AG08396 (cell line): ENCODE measurements at places on chromosomes 6 and 20.

- DNase-seq: no peak
Observed at GRCh38 chr6:138434925-138435324, 30.9 kb downstream of the HEBP2 start.

DNA sequence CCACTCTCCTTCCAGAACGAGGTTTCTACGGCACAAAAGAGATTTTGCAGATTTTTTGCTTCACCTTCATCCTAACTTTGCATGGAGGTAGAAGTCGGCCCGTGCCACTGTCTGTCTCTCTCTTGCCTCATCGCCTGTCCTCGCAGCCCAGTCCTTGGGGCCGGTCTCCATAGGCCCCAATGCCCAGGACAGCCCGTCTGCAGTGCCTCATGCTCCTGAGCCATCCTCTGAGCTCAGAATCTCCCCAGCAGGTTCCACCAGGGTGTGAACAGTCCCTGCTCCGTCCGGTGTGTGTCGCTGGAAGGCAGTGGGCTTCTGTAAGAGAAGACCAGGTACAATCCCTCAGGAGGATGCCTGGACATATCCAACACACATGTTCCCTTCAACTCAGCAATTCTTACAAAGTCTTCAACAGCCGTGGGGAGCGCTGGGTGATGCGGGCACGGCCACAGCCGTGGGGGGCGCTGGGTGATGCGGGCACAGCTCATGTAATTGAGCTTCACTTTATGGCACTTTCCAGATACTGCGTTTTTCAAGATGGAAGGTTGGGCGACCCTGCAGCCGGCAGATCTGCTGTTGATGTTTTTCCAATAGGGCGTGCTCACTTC, 231.9 kb downstream of the DLL1 start:
- DNase-seq: no peak

GRCh38 chr20:9021699-9022098, 47.2 kb upstream of the PLCB4 start:
- no peak for DNase-seq

- no peak for DNase-seq
Observed at GRCh38 chr6:63121166-63121565, 90.1 kb upstream of the FKBP1C start.

DNA sequence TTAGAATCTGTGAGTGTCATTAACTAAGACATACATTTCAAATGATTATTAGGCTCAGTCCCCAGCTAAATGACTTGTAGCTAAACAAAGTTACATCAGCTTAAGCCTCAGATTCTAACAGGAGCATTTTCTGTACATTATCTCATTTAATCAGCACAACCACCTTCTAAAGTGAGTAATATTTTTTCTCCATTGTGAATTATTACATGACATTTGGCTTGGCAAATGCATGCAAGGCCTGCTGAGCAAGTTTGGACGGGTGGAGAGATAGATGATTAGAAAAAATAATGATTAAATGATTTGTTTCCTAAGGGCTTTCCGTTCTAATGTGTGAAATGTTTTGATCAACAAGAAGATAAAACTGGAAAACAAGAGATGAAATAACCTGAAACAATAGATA, 20.7 kb downstream of the DCBLD1 start:
- DNase-seq: no peak

DNA sequence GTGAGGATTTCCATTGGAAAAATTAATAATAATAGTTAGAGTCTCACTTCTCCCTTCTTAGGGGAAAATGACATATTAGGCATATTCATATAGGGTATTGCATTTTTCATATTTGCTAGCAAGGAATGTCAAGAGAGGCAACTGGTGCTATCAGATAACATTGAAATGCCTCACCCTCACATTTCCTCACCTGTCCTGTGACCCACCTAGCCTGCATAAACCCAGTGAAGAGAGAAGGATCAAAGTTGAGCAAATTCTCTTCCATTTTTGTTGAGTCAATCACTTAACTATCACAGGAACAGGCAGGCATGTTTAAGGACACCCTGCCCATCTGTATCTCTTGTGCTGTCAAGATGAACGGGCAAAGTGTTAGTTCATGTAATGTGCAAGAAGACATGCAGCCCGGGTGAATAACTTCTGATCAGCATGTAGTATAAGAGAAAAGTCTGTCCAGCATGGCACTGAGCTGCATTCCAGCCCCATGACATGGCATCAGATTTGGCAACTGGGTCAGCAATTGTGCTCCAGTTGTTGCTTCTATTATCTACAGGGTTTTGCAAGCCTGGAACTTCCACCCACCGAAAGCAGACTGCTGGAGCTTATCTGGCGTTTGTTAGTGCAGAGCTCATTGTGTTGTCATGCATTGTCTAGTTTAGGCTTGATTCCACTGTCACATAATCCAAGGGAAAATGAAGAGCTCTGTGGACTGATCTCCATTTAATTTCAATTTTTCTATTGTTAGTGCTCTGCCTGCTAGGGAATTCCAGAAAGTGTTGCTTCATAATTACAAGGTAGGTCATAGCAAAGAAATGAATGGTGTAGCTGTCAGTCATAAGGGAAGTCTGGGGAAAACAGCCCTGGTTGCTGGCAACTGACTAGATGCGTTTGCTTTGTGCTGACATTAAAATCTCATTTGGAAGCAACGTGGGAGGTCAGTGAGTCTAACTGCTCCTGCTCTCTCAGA, 138.4 kb upstream of the TNFAIP3 start:
- DNase-seq: peak; percentile 44

DNA sequence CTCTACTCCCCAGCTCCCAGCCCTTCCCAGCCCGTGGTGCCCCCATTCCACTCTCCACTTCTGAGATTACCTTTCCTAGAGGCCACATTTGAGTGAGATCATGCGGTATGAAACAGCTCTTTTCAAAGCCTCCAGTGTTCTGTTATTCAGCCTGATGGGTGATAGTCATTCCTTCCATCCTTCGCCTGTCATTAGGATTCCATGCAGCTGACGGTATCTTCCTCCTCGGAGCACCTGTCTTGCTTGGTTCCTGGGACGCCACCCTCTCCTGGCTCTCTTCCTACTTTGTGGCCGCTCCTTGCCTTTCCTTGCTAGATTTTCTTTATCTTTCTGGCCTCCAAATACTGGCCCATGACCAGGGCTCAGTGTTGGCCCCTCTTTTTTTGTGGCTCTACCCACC, 137.0 kb downstream of the ARID1B start:
- DNase-seq: no peak

DNA sequence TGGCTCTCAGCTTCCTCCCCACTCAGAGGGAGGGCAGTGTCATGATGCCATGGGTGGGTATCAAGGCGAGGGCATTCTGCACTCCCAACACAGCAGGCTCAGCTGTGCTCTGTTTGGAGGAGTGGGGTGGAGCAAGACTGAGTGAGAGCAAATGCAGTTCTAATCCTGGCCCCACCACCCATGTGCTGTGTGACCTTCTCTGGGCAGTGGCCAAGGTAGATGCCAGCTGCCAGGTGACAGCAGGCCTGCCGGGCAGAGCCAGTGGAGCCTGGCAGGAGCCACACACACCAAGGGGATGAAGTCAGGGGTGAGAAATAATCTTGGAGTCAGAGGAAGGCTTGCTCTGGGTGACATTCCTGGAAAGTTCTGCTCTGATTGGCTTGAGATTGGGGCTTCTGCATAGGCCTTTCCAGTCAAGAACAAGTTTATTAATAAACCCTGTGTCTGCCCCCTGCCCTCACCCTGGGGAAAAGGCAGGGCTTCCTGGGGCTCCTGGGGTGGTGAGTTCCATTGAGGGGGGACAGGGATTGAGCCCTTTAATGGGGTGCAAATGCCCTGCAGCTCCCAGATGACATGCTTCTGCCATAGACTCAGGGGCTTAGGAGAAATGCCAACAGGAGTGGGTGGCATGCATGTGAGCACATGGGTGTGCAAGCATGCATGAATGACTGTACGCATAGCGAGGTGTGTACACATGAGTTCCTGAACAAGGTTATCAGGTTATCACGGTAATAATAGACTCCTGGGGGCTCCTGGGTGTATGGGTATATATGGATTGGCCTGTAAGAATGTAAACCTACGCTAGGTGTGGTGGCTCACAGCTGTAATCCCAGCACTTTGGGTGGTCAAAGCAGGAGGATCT, 134.2 kb downstream of the MRPL14 start:
- no peak for DNase-seq

DNA sequence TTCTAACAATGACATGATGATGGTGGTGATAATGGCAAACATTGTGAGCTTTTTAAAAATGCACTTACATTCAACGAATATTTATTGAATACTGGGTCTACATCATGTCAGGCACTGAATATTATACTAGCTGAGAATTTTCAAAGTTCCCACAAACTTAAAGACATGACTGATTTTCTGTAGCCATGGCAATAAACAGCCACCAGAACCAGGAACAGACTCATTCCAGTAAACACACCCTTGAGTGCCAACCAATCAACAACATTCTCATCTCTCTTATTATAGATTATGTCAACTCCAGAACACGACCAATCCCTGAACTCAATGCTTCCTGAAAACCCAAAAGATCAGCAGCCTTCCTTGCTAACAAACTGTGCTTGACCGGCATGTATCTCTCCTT, 212.4 kb upstream of the RUNX2 start:
- peak; percentile 4 for DNase-seq

- no peak for DNase-seq
Observed at GRCh38 chr6:72699159-72699558, 77.3 kb downstream of the KCNQ5 start.

GRCh38 chr20:51008718-51009117, 14.2 kb downstream of the KCNG1 start:
- no peak for DNase-seq

DNA sequence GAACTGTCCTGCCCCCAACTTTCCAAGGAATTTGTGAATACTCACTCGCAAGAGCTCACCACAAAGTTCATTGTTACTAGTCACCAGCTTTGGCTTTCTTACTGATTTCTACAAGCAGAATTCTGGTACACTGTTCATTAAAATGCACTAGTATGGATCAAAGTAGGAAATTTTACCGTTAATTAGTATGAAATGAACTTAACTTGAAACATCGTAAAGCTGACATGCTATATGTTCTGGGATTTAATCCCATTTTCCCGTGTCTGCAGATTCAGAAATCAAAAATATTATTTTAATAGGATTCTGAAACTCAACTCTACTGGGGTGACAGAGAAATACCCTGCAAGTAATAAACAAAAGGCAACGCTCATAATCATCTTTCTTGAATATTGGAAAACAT, 399.3 kb downstream of the DOK5 start:
- no peak for DNase-seq

DNA sequence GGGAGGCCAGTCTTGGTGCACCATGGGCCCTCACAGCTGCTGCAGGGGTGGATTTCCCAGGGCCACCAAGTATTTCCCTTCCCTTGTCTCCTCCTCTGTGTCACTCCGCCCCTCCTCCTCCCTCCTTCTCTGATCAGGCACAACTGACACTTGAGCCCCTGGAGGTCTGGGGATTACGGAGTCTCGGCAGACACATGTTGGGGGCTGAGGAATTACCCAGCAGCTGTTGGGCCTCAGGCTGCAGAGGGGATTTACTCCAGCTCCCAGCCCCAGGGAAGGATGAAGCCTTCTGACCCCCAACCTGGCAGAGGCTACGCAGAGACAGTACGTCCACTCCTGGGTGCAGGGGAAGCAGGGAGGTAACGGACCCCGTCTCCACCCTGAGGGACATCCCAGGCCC, 420.5 kb upstream of the SULF2 start:
- no peak for DNase-seq

DNA sequence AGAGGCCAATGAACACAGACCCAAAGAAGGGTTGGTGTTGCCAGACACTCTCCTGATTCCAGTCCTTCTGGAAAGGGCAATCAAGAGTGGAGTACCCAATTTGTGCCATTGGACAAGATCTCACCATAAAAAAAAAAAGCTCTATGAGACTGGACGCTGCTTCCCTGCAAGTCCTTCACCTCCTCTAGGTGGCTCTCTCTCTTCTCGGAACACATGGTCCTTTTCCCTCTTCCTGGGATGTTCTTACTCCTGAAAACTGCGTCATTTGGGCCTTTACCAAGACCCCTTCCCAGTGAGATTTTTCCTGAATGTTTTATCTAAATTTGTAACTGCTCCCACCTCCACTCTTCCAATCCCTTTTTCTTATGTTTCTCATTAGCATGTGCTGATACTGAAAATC, 280.8 kb downstream of the FOXA2 start:
- DNase-seq: no peak
